ENCODE measurements at places on chromosomes 5 and 9.
A peak's percentile ranks its signal among the peaks of the same experiment; 100 is the strongest.

- H3K36me3 ChIP-seq = no peaks in the 10 kb centered on the region
- no peak for DNase-seq
- H3K27me3 ChIP-seq = no peaks in the 10 kb centered on the region
- no peak overlapping the region for H3K4me3 ChIP-seq
Measured at GRCh38 chr5:756171-756570, 28.4 kb downstream of the ZDHHC11B start.

- no peaks in the 10 kb centered on the region for H3K4me1 ChIP-seq
- no peak overlapping the region for H3K4me3 ChIP-seq
- no peak overlapping the region for H3K27ac ChIP-seq
- no peaks in the 10 kb centered on the region for H3K27me3 ChIP-seq
Measured at GRCh38 chr9:109846776-109847175, 66.8 kb downstream of the PALM2AKAP2 start.

- H3K4me1 ChIP-seq = no peaks in the 10 kb centered on the region
- no peak for DNase-seq
- H3K27me3 ChIP-seq = no peaks in the 10 kb centered on the region
- no peak overlapping the region for H3K27ac ChIP-seq
Measured at GRCh38 chr9:124661271-124661670, 109.8 kb downstream of the NR6A1 start.

GRCh38 chr9:6565312-6565711, 80.2 kb downstream of the GLDC start:
- no peak overlapping the region for H3K4me3 ChIP-seq
- no peaks in the 10 kb centered on the region for H3K27me3 ChIP-seq
- no peak overlapping the region for H3K27ac ChIP-seq
- DNase-seq = no peak
- no peaks in the 10 kb centered on the region for H3K4me1 ChIP-seq
- no peaks in the 10 kb centered on the region for H3K36me3 ChIP-seq

- no peaks in the 10 kb centered on the region for H3K4me1 ChIP-seq
- H3K36me3 ChIP-seq = no peaks in the 10 kb centered on the region
- H3K27ac ChIP-seq = no peak overlapping the region
- DNase-seq = peak; percentile 25
Measured at GRCh38 chr5:32541241-32541640, 44.1 kb upstream of the SUB1 start.

DNA sequence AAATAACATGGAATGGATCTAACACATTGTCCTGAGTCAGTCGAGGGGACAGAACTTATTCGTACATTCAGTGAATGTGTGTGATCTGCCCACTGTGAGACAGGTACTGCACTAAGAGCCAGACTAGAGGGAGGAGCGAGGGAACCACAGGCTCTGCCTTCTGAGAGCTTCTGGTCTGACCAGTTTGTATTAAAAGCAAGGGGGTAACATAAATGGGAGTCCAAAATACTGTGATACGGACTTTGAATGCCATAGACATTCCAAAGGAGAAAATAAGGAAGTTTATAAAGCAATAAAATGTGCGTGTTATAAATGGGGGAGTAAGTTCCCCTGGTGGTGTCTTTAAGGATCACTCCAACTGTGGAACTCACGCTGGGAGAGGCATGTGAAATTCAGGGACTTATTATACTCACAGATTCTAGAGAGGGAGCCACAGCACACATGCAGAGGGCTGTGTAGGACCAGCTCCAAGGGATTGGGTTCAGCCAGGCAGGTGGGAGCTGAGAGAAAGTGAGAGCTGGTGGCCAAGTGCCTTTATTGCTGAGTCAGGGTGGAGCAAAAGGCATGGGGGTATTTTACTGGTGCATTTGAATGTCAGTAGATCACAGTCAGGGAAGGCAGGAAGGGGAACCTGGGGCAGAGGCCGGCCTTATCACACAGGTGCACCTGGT, 186.5 kb upstream of the WWC1 start:
- H3K4me3 ChIP-seq = no peak overlapping the region
- no peaks in the 10 kb centered on the region for H3K27me3 ChIP-seq
- no peaks in the 10 kb centered on the region for H3K4me1 ChIP-seq
- DNase-seq = no peak
- H3K27ac ChIP-seq = no peak overlapping the region

- H3K4me1 ChIP-seq = no peaks in the 10 kb centered on the region
- no peaks in the 10 kb centered on the region for H3K36me3 ChIP-seq
- H3K27ac ChIP-seq = no peak overlapping the region
- no peak for DNase-seq
- H3K4me3 ChIP-seq = no peak overlapping the region
- no peaks in the 10 kb centered on the region for H3K27me3 ChIP-seq
Measured at GRCh38 chr5:89584339-89584956, 701.5 kb upstream of the MEF2C start.

- H3K4me3 ChIP-seq = no peak overlapping the region
- no peak for DNase-seq
- no peak overlapping the region for H3K27ac ChIP-seq
- no peaks in the 10 kb centered on the region for H3K27me3 ChIP-seq
Measured at GRCh38 chr5:1429496-1429895, 15.7 kb downstream of the SLC6A3 start.

GRCh38 chr9:89596937-89597555, 7.8 kb upstream of the GADD45G start:
- no peaks in the 10 kb centered on the region for H3K4me1 ChIP-seq
- no peak for DNase-seq
- H3K27me3 ChIP-seq = no peaks in the 10 kb centered on the region
- H3K27ac ChIP-seq = no peak overlapping the region

GRCh38 chr9:113177251-113177650, 26.4 kb downstream of the SLC31A2 start:
- no peak overlapping the region for H3K27ac ChIP-seq
- H3K4me1 ChIP-seq = no peaks in the 10 kb centered on the region
- H3K36me3 ChIP-seq = peaks cover 3% of the 10 kb centered on the region
- no peaks in the 10 kb centered on the region for H3K27me3 ChIP-seq

- no peak overlapping the region for H3K27ac ChIP-seq
- H3K36me3 ChIP-seq = no peaks in the 10 kb centered on the region
- no peaks in the 10 kb centered on the region for H3K4me1 ChIP-seq
- no peak for DNase-seq
- H3K27me3 ChIP-seq = no peaks in the 10 kb centered on the region
Measured at GRCh38 chr9:21744841-21745240, 57.6 kb upstream of the MTAP start.

- H3K4me1 ChIP-seq = no peaks in the 10 kb centered on the region
- no peak overlapping the region for H3K27ac ChIP-seq
- H3K4me3 ChIP-seq = no peak overlapping the region
- no peaks in the 10 kb centered on the region for H3K27me3 ChIP-seq
- DNase-seq = no peak
- peaks cover 5% of the 10 kb centered on the region for H3K36me3 ChIP-seq
Measured at GRCh38 chr5:14394365-14394764, 187.2 kb upstream of the OTULINL start.
